HS-5 (cell line): ENCODE measurements at places on chromosomes 3 and 15.

DNA sequence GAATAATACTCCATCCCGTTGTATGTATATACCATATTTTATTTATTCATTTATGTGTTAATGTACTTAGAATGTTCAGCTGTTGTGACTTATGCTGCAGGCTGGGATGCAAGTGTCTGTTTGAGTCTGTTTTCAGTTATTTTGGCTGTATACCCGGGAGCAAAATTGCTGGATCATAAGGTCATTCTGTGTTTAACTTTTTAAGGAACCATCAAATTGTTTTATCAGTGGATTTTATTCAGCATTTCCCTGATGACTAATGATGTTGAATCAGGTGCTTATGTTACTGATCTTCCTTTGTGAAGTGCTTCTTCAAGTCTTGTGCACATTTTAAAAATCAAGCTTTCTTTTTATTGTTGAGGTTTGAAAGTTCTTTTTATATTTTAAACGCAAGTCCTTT lies 118.1 kb downstream of the SLC25A26 start:
- peak; percentile 34 for DNase-seq

GRCh38 chr15:73839699-73840377 lies 33.5 kb upstream of the TBC1D21 start:
- DNase-seq = no peak

GRCh38 chr3:137304313-137305056 lies 346.7 kb downstream of the IL20RB start:
- no peak for DNase-seq

GRCh38 chr3:141575879-141576743 lies 89.3 kb downstream of the RASA2 start:
- DNase-seq = no peak

- no peak for DNase-seq
Observed at GRCh38 chr3:131082871-131083863, 56.5 kb downstream of the NEK11 start.

DNA sequence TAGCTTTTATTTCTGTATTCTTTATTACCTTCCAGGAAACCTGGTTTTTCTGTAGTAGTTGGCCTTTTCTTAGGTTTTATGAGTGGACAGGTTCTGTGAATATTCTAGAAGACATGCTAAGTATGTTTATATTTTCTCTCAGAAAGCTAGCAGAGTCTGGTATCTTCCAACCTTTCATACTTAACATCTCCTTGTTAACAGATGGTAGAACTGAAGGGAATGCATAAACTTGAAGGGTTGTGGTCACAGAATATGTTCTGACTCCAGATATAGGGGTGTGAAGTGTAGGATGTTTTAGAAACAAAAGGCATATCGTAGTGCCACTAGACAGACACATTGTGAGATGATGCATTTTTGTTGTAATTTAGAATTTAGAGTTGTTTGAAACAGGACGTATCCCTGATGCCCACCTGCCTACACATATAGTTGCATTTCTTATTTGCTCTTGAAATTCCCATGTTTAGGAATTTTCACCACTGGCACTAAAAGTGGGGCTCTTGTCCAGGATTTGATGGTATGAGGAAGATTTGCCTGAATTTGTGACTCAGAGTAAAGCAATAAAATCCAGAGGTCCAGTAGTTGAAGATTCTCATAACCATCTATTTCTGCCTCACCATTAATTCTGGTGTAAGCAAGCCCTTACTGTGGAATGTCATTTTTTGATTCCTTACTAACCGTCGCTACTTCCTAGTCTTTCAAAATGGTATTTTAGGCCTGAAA lies 274.5 kb downstream of the FEZF2 start:
- no peak for DNase-seq

GRCh38 chr3:12999147-13000140 lies 73.8 kb downstream of the IQSEC1 start:
- no peak for DNase-seq

- no peak for DNase-seq
Observed at GRCh38 chr3:5123937-5124336, 1.8 kb downstream of the ARL8B start.

DNA sequence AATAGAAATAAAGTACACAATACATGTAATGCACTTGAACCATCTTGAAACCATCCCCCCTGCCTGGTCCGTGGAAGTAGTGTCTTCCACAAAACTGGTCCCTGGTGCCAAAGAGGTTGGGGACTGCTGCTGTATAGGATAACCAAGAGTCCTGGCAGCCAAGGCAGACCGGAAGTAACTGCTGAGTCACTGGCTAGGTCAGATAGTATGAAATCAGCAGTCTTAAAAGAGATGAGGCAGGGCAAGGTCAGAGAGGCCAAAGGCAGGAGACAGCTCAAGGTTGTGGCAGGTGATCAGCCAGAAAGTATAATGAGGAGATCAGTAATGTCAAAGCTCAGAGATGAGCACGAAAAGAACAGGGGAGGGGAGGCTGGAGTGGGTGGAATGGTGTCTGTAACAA lies 60.2 kb downstream of the MAP3K13 start:
- DNase-seq = peak; percentile 2

DNA sequence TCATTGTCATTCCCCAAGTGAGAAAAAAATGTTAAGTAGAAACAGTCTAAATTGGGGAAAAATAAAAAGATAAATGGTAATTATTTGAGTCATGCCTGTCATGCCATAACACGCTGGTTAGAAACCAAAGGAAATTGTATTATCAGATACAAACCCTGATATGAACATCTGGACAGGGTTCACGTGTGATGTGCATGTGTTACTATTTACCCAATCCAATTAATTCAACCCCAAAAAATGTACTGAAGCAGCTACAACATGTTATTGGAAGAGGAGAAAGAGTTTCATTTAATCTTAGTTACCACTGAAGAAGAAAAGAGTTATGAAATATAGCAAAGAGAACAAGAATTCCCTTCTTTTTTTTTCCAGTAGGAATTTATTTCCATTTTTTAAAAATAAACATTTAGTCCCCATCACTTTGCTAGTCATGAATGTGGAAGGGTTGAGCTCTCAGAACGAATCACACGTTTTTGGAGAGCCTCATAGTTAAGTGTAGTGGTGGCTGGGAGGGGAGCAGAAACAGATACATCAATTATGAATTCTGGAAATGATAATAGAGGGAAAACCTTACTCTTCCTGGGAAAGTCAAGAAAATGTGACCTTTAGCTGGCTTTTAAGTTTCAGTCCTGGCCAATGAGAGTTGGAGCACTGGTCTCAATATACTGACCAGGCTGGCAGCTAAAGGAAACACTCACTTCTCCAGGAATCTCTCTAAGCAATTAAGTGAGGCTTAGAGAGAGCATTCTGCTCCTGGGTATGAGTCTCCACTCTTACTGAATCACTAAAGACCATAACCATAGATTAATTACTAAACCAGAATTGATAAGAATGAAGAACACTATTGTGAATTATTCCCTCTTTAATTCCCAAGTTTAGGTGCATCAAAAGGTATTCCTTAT lies 796.5 kb downstream of the GRM7 start:
- no peak for DNase-seq

DNA sequence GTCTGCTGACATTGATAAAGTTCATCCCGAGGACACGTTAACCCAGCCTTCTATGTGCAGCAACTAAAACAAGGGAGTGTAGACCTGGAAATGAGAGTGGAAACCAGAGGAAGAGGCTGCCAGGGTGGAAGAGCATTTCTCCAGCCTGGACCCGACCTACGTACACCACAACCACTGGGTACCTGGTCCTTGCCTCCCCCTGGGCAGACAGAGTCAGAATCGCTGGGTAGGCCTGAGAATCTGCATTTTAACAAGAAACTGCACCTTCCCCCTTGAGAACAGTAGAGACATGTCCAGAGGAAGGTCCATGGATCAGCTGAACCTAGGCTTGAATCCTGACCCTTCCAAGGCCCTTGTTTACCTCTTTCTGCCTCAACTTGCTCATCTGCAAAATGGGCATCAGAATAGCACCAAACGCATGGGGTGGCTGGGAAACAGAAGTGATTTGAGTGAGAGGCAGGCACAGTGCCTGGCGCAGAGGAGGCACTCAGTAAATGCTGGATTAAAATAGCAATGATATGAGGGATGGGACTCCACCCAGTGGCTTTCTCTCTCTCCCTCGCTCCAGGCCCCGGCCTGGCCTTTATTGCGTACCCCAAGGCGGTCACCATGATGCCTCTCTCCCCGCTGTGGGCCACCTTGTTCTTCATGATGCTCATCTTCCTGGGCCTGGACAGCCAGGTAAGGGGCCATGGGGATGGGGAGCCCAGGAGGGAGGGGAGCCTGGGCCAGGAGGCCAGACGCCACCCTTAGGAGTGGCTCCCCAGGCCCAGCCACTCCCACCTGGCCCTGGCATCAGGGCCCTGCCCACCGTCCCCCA lies 66.9 kb upstream of the SLC6A1 start:
- DNase-seq = no peak

DNA sequence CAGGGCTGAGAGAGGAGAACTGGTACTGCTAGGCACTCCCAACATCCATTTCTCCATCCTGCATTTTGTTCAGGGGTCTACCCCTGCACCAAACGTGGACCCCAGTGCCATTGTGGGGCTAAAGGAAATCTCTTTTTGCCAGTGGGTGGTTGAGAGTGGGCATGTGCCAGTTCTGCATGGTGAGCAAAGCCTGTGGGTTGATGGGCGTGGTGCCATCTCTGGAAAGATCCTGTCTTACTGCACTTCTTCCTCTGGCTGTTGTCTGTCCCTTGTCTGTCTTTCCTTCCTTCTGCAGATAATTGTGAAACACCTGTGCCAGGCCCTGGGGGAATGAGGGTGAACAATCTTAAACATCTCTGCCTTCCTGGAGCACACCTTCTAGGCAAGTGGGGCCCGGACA lies 1.4 kb upstream of the RARRES1 start:
- no peak for DNase-seq

DNA sequence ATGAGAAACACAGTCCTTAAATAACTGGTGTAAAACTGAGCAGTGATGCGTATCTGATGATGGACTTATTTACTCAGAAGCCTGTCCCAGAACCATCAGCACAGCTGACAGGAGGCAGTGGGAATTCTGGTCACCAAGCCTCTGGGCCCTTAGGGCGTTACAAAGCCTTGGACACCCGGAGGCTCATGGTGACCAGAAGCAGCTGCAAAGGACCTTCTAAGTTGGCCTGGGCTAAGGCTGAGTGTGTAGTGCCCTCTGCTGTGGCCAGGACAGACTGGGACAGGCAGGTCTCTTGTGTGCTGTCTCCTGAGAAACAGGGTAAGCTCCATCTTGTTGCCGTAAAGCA lies 168.9 kb downstream of the ATP10A start:
- no peak for DNase-seq

DNA sequence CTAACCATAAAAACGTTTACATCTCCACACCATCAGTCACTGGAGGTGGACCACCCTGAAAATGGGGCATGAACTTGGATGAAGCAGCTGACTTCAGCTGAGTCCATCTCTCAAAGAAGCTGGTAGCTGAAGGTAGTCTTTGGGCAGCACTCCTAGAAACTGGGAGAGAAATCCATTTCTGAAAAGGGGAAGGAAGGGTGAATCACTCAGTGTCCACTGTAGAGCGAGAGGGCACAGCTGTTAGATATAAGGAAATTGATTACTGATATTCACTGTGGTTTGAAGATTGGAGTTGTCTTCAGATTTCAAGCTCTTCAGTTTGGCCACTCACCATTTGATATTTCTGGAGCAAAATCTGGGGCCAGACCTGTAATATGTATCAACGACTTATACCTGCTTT lies 499.0 kb upstream of the UBE2E2 start:
- DNase-seq = no peak

DNA sequence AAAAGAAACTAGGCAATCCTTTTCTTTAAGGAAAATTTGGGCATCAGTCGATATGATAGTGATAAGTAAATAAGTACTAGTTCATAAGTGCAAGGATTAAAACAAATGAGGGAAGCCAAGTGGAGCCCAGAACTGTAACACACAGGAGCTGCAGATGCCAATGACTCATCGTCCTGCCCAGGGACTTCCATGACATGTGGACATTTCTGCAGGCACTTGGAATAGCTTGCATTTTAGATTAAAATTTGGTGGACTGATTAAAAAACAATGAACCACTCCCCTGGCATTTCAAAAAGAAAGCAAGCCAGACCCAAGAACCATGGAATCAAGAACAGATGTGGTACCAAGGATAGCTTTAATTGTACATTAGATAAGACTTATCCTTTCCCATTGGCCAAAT lies 2.9 kb downstream of the SAMD7 start:
- peak; percentile 28 for DNase-seq

DNA sequence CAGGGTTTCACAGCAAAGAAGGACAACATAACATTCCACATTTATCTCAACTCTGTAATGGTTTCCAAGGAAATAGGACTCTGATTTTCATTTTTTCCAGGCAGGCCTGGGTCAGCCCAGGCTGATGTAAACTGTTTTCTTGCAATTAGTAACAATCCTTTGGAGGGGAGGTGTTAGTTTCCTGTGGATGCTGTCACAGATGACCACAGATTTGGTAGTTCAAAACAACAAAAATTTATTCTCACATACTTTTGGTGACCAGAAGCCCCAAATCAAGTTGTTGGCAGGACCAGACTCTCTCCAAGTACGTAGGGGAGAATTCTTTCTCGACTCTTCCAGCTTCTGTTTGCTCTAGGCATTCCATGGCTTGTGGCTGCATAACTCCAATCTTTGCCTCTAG lies 88.0 kb downstream of the EDEM1 start:
- no peak for DNase-seq

- DNase-seq = no peak
Observed at GRCh38 chr15:82679626-82680199, 30.0 kb downstream of the AP3B2 start.

DNA sequence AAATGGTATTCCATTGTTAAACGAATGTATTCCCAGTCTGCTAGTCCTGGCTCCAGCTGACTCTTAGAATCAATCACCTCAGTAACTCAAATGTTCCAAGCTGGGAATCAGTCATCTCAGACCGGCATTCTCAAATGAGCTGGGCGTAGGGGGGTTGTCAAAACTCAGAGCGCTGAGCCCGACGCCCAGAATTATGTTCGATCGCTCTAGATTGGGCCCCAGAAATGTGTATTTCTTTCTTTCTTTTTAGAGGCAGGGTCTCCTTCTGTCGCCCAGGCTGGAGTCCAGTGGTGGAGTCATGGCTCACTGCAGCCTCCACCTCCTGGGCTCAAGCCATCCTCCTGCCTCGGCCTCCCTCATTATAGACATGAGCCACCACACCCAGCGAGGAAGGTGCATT lies 99.3 kb upstream of the IGF1R start:
- DNase-seq = no peak

GRCh38 chr3:89227218-89227617 lies 119.8 kb downstream of the EPHA3 start:
- DNase-seq = no peak

GRCh38 chr3:178629430-178630178 lies 93.4 kb downstream of the KCNMB2 start:
- no peak for DNase-seq

- no peak for DNase-seq
Observed at GRCh38 chr15:65470866-65471265, 46.6 kb downstream of the DPP8 start.

- DNase-seq = no peak
Observed at GRCh38 chr3:111351334-111351733, 190.7 kb upstream of the CD96 start.

DNA sequence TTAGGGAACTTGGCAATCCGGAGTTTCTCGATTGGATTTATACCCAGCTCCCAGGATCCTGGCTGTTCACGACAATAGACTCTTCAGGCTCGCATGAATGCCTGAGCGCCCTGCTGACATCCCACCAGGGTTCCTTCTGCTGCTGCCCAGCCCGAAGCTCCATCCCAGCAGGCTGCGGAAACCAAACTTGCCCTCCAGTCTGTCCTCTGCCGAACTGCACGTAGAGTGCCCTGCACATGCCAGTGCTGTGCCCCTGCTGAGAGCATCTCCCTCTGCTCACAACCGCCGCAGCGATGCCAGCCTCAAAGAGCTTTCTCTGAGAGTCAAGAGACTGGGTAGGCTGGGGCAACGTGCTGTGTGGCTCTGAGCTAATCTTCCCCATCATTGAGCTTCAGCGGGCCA lies 6.9 kb downstream of the ADAMTS7 start:
- DNase-seq = no peak

- DNase-seq = no peak
Observed at GRCh38 chr15:35444557-35445204, 101.3 kb downstream of the DPH6 start.
